ENCODE measurements at places on chromosomes 4 and X.

- DNase-seq = no peak
These were observed at the start of gene ASB12 for GRCh38 chrX:64230123-64230970. ASB12 (minus strand) TSS chrX:64230607; CDS start chrX:64225650, 4,957 bp downstream.

DNA sequence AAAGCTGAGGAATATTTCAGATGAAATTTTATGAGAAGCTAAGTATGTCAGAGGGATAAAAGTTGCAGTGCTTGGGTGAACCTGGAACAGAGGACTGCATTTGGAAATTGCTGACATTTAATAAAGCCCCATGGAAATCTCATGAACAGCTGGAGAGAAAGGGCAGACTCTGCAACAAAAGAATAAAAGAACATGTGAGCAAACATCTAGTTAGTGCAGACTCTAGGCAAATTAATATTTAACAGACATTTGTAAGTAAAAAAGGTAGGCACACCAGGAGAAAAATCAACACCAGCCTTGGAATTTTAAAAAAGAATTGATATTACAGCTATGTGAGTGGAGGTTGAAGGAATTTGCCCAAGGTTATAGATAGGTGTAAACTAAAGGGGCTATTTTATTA is 114.6 kb upstream of the PUDP start:
- no peak for DNase-seq

- DNase-seq = no peak
These were observed 8.8 kb upstream of the TLL1 start for GRCh38 chr4:165864271-165864670.

GRCh38 chr4:158202481-158202880 is 7.8 kb upstream of the TMEM144 start:
- no peak for DNase-seq

DNA sequence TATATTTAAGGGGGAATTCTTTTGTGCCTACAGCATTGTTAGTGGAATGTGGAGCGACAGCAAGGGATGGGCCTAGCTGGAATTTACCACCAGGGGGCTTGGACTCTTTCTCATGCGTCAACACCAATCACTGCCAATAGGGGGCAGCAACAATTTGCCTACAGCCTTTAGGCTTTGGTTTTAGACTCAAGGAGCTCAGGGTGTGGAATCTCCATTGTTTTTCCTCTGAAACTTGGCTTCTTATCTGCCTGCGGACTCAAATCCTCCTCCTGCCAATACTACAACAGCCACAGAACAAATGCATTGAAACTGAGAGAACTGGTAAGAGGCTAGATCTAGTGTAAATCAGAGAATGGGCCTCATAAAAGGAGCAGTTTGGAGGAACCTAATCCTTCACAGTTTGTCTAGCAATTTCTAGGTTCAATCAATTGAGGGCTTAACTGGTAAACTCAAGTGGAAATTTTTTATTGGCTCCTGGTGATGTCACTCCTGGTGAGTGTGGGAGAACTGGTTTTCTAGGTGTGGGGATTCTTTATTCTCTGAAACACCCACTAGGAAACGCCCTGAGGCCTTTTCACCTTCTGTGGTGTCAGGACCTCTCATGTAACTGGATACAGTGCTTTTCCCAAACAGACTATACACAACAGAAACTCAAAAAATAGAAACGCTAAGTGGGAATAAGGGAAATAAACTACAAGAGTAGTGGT is 27.9 kb upstream of the TMSB4X start:
- no peak for DNase-seq

DNA sequence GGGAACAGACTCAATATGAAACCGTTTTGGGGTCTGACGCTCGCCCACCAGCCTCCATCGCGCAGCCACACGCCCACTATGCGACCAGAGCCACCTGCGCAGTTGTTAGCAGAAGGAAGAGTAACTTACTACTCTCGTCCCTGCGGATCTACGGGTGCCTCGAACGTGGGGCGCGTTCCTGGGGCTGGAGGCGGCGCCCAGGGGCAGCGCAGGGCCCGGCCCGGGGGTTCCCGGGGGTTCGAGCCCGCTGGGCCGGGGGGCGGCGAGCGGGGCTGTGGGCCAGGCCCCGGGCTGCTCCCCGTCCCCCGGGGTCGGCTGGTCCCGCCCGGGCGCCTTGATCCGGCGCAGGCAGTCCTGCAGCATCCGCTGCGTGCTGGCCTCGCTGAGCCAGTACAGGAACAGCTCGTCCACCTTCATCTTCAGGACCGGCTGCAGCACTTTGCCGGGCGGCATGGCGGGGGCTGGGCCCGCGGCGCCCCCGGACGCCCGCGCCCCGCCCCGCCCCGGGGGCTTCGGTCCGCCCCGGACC is 404 bp downstream of the PPP2R3B start:
- DNase-seq = no peak
